ENCODE measurements at places on chromosomes 13 and 19. TPM values are rescaled to one million over a fixed set of nuclear protein-coding genes. Genes with fewer than 3 reads are reported as not detected.

GRCh38 chr19:52599241-52599640 lies 29.2 kb downstream of the ZNF701 start:
- no peak for DNase-seq

DNA sequence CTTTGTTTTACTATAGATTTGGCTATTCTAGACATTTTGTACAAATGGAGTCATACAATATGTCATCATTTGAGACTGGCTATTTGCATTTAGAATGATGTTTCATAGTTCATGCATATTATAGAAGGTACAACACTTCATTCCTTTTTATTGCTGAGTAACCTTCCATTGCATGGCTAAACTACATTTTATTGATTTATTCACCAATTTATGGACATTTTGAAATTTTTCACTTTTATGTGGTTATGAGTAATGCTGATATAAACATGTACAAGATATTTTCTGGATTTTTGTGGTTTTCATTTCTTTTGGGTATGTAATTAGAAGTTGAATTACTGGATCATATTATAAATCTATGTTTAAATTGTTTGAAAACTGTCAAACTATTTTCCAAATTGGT lies 710.3 kb upstream of the SLITRK5 start:
- peak; percentile 33 for DNase-seq

The SIAH3 gene
- not detected for total RNA-seq

GRCh38 chr19:28632371-28633080 lies 580.4 kb downstream of the UQCRFS1 start:
- no peak for DNase-seq

The NANOS3 gene
- total RNA-seq, result not detected

DNA sequence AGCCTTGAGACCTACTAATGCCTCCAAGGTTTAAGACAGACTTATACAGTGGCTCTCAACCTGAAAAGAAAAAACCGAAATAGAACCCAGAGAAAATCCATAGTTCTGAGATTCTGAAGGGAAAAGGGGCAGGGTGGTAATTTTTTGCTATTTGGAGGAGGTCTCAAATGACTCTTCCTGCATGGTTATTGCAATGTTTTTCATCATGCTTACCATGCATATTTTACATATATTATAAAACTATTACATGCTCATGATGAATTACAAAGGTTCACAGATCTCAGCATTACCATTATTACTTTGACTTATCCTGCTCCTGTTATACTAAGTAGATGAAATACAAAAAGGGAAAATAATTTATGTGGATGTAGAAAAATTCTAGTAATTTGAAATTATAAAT lies 47.6 kb downstream of the N4BP2L2 start:
- DNase-seq, result no peak

The MYBPC2 gene
- not detected for total RNA-seq

GRCh38 chr19:5800361-5801270 lies 4.3 kb upstream of the NRTN start:
- no peak for DNase-seq

DNA sequence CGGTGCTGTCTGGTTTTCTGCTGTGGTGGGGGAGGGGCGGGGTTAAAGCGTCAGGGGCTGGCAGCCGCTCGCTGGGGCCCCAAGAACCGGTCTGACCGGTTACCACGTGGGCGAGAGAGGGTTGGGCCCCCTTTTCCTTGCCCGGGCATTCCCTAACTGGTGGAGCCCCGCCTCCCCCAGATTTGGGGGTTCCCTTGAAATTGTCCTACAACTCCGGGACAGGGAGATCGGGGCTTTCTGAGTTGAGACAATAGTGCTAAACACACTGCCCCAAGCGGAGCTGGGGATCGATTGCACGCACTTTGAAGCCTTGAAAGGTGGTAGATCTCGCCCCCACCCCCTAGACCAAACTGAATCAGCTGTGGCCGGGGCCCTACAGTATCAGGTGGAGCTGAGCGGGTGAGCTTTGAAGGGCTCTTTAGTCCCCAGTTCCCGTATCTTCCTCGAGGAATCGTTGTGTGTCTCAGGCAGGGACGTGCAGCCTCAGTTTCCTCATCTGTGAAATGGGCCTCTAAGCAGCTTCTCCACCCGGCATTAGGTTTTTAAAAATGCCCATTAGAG lies 4.8 kb downstream of the IER2 start:
- DNase-seq, result peak; percentile 65

DNA sequence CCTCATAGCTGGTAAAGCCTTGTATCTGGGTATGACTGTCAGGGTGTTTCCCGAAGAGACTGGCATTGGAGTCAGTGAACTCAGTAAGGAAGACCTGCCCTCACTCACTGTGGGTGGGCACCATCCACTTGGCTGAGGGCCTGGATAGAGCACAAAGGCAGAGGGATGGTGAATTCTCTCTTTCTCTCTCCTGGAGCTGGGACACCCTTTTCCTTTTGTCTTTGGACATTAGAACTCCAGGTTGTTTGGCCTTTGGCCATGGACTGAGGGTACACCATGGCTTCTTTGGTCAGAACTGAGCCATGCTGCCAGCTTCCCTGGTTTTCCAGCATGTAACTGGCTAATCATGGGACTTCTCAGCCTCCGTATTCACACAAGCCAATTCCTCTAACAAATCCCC lies 4.6 kb upstream of the CEACAM1 start:
- DNase-seq, result no peak

GRCh38 chr13:75549262-75550158 lies at the start of gene UCHL3:
Gene UCHL3, plus strand, starts transcription at chr13:75549791. Its CDS starts 30 bp downstream, at chr13:75549821.
- peak; percentile 95 for DNase-seq

DNA sequence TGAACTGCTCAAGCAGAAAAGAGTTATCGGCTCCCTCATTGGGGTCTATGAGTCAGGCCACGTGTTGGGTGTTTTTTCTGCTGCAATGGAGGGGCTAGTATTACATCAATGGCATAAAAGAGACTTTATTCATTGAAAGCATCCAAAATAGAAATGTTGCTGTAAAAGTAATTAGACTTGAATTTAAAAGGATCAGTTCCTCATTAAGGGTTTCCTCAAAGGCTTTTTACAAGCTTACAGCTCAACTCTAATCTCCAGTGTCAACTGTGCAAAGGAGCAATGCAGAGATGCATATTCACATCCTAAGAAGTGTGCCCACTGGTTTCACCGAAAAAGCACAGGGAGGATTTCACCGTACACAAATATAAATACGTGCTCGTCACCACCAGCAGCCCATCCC lies 300.3 kb downstream of the FOXO1 start:
- DNase-seq, result no peak

The HCN2 gene
- total RNA-seq, result 0.72 TPM

Data from IMR-90 (cell line).